Endothelial cell (in vitro differentiated cells): ENCODE measurements at places on chromosomes 2 and 18.

GRCh38 chr2:239662413-239663120 is 261.7 kb upstream of the HDAC4 start:
- DNase-seq: no peak

DNA sequence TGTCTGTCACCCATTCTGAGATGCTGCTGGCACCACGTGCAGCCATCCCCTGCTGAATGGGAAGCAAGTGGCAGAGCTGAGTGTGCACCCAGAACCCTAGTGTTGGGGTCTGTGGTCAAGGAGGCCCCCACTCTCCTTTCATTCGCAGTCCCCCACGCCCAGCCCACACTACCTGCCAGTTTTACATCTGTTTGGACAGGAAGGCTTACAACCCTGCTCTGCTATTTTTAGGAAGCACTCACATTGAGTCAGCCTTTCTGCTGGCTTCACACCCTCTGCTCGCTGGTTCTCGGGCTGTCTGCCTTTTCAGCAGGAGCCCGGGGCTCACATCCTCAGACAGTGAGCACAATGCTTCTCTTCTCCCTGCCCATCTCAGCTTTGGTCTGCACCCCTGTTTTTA is 10.7 kb upstream of the ADCY3 start:
- no peak for DNase-seq

GRCh38 chr2:86747711-86748639 is 27.9 kb downstream of the RMND5A start:
- no peak for DNase-seq

GRCh38 chr18:29749704-29750103 is 1292.8 kb downstream of the DSC3 start:
- no peak for DNase-seq

- DNase-seq: no peak
These were observed 897.4 kb upstream of the KLHL29 start for GRCh38 chr2:22487541-22487940.

- no peak for DNase-seq
These were observed 27.9 kb upstream of the NT5DC4 start for GRCh38 chr2:112692918-112693317.

GRCh38 chr2:236317938-236318396 is 53.8 kb upstream of the ASB18 start:
- no peak for DNase-seq

GRCh38 chr2:43133336-43133707 is 93.1 kb downstream of the ZFP36L2 start:
- DNase-seq: no peak

GRCh38 chr18:23550898-23551297 is 35.4 kb downstream of the NPC1 start:
- DNase-seq: no peak

- DNase-seq: no peak
These were observed 72.7 kb upstream of the MGAT5 start for GRCh38 chr2:134181219-134181618.

DNA sequence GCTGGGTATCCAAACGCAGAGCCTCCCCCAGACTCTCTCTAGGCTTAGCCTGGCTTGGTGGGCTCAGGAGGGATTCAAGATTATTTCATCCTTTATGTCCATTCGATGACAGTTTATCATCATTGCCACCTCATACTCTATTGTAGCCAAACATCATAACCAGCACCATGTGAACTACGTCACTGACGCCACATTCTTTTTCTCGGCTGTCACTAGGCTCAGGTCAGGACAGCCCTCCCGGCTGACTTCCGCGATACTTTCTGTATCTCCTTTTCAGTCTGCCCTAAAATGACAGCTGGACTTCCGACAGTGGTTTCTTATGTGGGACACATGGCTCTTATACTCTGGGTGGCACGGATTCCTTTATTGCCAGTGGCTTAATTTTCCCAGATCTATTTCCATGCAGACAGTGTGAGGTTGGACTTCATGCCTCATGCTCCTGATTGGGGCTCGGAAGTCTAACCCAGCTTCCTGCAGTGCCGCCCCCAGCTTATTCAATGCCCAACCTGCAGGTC is 39.8 kb upstream of the SMIM21 start:
- no peak for DNase-seq

DNA sequence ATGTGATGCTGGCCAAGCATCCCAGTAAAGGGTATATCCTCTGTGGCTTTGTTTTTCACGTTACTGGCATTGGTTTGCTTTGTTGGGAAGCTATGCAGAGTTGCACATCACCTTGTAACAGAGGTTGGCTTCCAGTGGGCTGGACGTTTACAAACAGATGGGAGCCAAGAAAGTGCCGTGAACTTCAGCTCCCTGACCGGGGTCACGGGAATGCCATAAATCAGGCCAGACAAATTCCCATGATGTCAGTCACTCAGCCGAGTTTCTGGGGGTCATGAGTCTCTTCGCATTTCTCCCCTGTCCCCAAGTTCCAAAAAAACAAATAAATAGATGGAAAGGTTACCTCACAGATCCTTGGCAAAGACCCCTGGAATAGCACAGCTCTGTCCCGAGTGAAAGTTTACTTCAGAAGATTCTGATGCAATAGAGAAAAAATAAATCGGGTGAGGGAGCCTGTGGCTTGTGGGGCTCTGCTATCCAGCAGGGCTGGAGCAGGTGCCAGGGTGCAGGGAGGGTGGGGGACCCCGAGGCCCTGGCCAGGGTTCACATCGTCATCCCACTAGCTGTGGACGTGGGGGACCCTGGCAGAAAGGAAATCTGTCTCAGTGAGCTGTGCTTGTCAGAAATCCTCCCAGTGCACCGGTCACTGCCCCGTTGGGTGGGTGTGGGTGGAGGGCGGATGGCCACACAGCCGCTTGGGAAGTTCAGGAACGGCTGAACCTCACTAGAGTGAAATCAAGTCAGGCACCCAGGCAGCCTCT is 27.8 kb downstream of the TWIST2 start:
- no peak for DNase-seq

DNA sequence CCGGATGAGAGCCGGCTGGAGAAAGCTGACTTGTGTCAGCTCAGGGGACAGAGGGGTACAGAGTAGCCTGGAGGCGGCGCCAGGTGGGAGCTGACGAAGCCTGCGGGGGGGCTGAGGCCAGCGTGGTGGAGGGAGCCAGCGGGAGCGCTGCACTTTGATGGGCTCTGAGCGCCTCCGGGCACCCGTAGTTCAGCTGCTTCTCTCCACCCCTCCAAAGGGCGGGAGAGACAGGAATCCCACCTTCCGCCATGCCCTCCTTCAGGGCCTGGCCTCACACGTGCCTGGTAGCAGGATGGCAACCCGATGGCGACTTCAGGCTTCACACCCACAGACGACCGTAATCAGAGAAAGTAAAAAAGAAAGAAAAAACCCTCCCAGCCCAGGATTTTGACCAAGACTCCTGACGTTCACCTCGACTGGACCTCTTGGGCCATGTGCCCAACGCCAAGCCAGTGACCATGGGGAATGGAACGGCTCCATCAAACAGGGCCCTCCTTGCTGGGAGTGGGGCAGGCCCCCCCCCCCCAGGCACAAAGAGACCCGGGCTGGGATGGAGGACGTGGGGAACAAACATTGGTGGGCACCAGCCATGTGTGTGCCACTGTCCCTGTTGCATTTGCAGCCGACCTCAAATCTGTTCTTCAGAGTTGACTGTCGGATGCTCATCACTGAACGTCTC is 60.7 kb upstream of the ASAP2 start:
- no peak for DNase-seq

GRCh38 chr2:184735611-184736010 is 137.3 kb downstream of the ZNF804A start:
- DNase-seq: no peak

GRCh38 chr18:46693996-46694395 is 37.0 kb upstream of the LOXHD1 start:
- DNase-seq: no peak

DNA sequence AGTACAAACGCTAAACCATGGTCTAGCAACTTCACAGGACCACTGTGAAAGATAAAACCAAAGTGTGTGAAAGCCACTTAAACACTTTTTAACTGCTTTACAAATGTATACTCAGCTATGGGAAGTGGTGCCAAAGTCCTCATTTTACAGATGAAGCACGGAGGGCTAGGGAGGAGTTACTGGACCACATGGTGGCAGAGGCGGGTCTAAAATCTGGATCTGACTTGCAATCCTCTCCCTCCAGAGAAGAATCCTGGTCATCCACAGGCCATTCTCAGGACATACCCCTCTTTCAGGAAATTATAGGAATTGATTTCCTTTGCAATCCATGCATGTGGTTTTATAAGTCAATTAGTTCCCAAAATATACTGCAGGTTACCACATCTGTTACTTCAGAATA is 84.6 kb upstream of the GYPC start:
- DNase-seq: no peak

GRCh38 chr2:24082787-24083566 is 1.7 kb downstream of the TP53I3 start:
- DNase-seq: no peak

GRCh38 chr2:29281086-29281915 is 166.1 kb downstream of the CLIP4 start:
- no peak for DNase-seq

DNA sequence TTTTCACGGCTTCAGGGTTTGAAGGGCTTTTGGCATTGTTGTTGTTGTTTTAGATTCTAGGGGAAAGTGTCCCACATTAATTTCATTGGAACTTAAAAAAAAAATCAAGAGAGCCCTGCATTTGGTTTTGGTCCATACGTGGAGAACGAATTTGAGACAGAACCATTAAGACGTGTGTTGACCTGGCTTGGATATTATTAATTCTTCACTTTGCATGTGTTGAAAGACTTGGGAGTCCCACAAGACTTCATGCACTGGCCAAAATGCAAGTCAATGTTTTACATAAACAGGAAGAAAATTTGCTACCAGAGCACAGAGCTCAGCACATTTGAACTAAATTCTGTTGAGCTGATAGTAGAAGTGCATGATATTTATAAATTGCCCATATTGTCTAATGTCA is 761.2 kb upstream of the ACVR2A start:
- no peak for DNase-seq

GRCh38 chr2:109613081-109613921 is 465 bp downstream of the SEPTIN10 start:
- DNase-seq: peak; percentile 58

GRCh38 chr2:112733456-112733855 is 12.6 kb downstream of the NT5DC4 start:
- DNase-seq: no peak

DNA sequence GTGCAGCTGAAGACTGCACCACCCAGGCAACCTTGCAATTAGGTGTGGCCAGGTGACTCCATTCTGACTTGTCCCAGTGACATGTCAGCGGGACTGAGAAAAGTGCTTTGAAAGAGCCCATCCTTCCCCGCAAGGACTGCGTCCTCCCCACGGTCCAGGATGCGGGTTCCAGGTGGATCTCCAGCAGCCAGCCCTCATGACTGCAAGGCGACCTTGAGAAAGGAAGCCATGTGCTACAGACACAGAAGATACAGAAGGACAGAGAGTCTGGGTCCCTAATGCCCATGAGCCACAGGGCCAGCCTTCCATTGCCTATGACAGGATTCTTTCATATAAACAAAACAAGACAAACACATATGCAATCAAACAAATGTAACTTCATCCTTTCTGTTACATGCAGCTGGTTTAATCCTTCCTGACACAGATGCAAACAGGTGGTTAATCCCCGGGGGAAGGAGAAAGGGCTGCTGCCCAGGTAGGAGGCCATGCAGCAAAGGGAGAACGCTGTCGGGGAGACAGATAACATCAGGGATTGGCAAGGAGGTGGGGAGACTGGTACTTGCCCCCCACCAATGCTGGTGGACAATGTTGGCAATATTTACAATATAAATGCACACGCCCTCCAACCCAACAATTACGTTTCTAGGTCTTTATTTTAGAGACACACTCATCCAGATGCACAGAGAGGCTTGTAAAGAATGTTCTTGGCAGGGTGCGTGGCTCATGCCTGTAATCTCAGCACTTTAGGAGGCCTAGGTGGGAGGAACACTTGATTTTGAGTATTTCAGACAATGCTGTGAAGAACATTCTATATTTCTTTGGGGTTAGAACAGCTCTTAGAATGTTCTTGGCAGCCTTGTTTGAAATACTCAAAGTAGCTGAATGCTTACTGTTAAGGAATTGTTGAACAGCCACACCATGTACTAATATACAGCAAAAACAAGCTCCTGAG is 64.8 kb downstream of the NCAPH start:
- no peak for DNase-seq
